Stimulated activated CD8-positive, alpha-beta memory T cell treated with anti-CD3 and anti-CD28 coated beads, Interleukin-4, amount 100 ng/mL, for 48 hours (primary cell): ENCODE measurements at places on chromosomes 1 and 21.

DNA sequence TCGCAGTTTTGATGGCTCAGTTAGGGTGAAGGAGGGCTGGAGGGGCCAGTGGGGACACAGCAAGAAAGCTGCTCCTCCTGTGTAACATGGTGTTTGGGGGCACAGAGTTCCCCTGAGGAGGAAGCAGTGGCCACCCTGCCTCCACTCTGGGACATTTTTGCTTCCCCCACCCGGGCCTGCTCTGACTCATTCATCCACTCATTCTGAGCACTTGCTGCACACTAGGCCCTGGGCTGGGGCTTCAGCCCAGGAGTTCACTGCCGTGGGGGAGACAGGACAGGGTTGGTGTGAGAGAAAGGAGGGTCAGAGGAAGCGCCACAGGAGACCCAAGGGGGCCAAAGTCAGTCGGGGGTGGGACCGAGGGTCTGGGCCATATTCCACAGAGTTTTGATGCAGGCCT lies 41.4 kb upstream of the ACOT11 start:
- DNase-seq, result no peak

GRCh38 chr1:153577624-153578051 lies 12.0 kb upstream of the S100A2 start:
- no peak for DNase-seq

- DNase-seq, result no peak
Measured at GRCh38 chr21:35606146-35606545, 454.2 kb downstream of the SETD4 start.

DNA sequence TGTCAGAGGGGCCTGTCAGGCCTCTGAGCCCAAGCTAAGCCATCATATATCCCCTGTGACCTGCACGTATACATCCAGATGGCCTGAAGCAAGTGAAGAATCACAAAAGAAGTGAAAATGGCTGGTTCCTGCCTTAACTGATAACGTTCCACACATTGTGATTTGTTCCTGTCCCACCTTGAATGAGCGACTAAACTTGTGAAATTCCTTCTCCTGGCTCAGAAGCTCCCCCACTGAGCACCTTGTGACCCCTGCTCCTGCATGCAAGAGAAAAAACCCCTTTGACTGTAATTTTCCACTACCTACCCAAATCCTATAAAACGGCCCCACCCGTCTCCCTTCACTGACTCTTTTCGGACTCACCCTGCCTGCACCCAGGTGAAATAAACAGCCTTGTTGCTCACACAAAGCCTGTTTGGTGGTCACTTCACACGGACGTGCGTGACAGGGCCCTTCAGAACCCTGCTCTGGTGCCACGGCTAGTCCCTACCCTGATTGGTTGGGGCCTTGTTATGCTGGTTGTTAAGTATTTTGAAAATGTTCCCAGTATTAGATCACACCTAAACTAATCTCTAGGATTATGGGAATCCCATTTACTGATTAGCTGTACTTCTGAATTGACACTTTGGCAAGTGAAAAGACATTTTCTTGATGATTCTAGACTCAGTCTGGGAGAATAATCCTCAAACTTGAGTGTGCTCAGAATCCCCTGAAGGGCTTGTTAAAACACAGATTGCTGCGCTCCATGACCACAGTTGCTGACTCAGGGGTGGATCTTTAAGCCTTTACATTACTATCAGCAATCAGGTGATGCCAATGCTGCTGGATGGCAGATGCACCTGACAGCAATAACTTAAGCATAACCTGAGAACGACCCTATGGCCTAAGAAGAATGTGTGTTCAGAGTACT lies 28.8 kb upstream of the SPATA6 start:
- no peak for DNase-seq

DNA sequence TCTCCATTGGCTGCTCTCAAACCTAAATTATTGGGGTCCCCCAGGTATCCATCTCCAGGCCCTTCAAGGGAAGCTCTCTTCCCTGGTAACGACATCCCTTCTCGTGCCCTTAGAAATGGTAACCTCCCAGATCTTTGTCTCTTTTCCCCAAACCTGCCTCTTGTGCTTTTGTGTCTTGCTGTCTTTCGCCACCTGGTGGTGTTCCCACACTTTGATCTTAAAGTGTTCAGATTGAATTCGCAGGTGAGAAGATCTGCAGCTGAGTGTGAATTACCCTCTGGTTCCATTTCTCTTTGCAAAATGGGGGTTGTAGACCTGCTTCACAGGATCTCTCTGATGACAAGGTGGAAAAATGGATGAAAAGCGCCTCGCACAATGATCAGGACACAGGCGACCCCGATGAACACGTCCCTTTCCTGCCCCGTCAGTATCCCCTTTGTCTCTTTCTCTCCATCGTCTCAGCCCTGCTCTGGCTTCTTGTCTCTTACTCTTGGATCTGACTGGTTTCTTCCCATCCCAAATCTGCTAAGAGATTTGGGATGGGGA lies 53.1 kb downstream of the DOP1B start:
- peak; percentile 59 for DNase-seq

DNA sequence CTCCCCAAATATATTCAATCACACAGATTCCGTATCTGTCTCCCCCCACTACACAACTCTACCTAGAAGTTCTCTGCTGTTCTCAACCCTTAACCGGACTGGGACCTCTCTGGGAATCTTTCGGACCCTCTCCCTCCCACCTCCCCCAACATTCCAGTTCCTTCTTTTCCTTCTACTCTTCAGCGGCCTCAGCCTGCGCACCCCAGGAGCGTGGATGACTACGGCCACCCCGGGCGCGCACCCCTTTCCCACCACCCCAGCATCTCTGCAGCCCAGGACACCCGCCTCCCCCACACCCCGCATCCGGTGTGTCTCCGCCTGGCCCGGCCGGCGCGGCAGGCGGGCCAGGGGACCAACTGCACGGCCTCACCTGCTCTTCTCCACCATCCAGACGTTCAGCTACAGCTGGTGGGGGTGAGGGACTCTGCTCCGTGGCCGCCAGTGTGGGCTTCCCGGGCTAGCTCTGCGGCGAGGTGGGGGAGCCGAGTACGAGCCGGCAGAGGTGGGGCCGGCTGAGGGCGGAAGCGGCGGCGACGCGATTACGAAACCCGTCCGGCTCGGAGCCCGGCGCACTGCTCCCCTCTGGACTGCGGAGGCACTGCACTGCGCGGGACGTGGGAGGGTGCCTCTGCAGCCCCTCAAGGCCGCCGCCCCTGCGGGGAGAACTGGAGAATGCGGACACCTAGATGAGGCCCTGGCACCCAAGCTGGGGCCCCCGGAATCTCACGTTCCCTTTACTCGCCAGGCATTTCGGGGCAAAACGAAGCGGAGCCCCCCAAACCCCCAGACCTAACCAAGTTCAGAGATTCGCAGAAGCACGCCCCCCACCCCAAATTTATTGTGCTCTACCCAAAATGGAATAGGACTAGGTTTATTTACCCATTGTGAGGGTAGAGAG lies at the start of gene CDC42SE1:
Gene CDC42SE1, minus strand, starts transcription at position 514 of the 898 bp plus-strand sequence. CDS start 3,892 bp downstream, outside the sequence.
- peak; percentile 87 for DNase-seq

DNA sequence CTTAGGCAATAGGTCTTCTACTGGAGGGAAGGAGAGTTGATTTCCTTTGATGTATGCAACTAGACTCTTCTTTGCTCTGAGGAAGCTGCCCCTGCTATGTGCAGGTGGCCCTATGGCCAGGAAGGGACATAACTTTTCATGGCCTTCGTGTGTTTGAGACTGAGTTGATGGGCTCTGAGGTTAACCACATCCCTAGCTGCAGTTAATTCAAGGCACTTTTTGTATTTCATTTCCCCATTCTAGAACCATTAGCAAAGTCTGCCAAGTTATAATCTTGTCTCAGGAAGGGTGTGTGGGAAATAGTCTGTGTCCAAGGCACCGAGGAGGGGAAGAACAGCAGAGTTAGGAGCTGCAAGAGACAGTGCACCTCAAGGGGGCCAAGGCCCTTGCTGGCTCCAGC lies 2.5 kb downstream of the FCRL4 start:
- DNase-seq, result no peak

- DNase-seq, result no peak
Measured at GRCh38 chr1:39800471-39800835, 11.8 kb upstream of the BMP8B start.

DNA sequence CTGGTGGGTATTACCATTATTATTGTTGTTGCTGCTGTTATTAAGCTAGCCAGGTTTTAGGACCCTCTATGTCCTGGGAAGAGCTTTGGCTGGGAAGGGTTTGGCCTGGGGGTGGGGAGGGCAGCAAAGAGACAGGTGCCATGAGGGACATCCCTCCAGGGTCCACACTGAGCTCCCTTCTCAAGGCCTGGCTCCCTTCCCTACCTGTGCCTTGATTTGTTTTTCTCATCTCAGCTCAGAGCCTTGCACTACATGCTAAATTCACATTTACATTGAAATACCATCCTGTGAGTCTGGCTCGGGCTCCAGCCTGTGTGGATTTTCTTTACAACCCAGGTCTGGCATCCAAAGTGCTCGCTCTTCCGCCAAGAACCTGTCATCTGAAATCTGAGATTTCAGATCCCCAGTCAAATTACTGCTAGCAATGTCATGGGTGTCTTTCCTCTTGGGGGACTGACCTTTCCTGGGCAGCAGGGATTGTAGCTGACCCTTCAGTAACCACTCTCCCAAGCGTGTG lies 536.3 kb downstream of the PTPRU start:
- DNase-seq, result peak; percentile 19

DNA sequence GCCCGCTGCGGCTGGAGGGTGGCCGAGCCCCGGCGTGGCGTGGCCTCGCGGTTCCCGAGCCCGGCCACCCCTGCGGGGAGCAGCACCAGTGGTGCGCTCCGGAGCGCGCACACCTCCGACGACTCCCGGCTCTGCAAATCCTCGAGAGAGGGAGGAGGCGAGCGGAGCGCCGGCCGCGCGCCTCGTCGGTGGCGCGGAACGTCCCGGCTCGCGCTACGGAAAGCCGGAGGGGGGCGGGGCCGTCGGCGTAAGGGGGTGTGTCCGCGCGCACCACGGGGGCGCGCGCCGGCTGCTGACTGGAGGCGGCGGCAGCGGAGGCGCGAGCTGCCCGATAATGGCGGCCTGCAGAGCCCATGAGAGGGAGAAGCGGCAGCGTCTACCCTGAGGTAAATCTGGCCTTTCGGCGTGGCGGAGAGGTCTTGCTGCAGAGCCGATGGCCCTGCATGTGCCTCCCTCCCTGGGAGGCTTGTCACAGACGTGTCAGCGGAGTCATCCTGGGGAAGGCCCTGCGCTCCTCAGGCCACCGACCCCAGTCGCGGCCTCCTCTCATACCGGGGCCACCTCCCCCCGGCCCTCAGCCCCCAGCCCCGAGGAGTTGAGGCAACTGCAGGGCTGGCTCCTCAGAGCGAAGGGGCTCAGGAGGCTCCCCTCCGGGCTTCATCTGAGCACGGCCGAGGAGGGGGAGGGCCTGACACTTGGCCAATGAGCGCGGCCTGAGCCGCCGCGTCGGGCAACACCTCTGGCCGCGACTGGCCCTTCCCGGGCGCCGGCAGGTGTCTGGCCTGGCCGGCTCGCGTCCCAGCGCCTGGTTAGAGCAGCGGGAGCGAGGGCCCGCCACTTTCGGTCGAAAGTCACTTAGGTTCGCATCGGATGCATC lies at the start of gene PDIK1L:
Gene PDIK1L, plus strand, starts transcription at position 295 of the 877 bp plus-strand sequence. CDS start 2,485 bp downstream, outside the sequence.
- peak; percentile 96 for DNase-seq

- DNase-seq, result no peak
Measured at GRCh38 chr1:172357753-172358385, 62.6 kb upstream of the C1orf105 start.

- no peak for DNase-seq
Measured at GRCh38 chr1:20551161-20551560, 1.2 kb upstream of the FAM43B start.

GRCh38 chr1:209354840-209355165 lies 228.7 kb upstream of the CAMK1G start:
- DNase-seq, result no peak

DNA sequence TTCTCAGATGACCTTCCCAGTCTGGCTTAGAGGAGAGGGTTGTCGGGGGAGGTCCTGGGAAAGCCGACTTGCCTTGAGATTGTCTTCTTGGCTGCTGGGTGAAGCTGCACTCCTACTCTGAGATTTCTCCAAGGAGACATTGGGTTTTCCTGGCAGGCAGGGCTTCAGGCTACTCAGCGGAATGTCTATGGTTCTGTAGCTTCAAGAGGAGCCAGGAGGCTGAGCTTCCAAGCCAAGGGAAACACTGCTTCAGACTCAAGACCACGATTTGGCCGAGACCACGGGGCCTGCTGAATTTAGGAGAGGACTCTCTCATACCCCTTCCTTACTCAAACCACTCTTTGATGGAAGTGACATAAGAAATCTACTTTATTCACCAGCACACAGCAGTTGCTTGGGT lies 67.8 kb downstream of the NTMT2 start:
- DNase-seq, result no peak

GRCh38 chr1:102853701-102854187 lies 254.6 kb downstream of the COL11A1 start:
- no peak for DNase-seq

DNA sequence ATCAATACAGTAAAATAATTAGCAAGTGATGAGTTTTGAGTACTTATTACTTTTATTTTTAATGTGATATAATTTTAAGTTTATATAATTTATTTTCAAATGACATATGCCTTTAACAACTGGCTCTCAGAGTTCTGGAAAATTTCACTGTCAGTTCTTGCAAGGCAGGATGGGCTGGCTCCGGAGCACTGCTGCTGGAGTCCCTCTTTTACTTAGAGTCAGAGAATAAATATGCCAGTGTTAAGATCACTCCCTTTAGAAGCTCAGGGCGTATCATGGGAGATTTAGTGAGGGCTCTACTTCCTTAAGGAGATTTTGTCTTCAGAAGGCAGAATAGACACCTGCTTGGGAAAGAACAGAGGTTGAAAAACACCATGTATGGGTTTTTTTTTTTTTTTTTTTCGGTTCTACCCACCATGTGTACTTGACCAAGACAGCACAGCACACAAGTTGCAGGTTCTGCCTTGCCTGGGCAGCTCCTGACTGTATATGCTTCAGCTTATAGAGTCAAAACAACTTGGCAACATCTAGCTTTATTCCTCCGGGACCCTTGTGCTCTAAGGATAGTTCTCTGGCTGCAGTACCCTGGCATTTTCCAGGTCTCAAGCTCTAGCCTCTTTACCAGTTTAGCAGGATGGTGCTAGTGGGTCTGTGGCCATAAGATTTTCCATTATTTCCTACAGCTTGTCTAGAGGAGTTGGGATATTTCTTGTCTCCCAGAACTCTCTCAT lies 29.7 kb upstream of the FMOD start:
- no peak for DNase-seq

DNA sequence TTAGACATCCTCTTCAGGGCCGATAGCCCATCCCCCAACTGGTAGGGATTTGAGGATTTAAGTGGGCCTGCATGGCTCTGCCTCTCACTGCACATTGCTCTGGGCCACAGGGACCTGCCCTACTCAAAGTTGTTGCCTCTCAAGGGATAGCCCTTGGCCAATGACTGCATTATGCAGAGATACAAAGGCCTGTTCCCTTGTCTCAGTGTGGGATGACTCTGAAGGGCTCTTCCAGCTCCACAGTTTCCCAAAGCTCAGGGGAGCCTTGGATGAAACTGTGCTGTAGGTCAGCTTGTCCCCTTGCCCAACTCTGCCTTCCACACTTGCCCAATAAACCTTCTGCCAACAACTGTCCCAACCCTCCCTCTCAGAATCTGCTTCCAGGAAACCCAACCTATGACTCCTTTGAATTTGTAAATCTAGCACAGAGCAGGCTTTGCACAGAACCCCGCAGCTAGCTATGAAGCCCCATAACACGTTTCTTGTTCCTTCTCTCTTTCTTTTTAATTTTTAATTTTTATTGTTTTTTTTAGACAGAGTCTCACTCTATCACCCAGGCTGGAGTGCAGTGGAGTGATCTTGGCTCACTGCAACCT lies 42.5 kb downstream of the SLC9C2 start:
- no peak for DNase-seq
